MG63 (cell line): ENCODE measurements at places on chromosomes 7 and 10. TPM values are rescaled to one million over a fixed set of nuclear protein-coding genes. Genes with fewer than 3 reads are reported as not detected.

The TEX36 gene
- not detected in 2 replicates for total RNA-seq

The MACC1 gene
- total RNA-seq = not detected in 2 replicates

The ZNF467 gene
- not detected in 2 replicates for total RNA-seq

DNA sequence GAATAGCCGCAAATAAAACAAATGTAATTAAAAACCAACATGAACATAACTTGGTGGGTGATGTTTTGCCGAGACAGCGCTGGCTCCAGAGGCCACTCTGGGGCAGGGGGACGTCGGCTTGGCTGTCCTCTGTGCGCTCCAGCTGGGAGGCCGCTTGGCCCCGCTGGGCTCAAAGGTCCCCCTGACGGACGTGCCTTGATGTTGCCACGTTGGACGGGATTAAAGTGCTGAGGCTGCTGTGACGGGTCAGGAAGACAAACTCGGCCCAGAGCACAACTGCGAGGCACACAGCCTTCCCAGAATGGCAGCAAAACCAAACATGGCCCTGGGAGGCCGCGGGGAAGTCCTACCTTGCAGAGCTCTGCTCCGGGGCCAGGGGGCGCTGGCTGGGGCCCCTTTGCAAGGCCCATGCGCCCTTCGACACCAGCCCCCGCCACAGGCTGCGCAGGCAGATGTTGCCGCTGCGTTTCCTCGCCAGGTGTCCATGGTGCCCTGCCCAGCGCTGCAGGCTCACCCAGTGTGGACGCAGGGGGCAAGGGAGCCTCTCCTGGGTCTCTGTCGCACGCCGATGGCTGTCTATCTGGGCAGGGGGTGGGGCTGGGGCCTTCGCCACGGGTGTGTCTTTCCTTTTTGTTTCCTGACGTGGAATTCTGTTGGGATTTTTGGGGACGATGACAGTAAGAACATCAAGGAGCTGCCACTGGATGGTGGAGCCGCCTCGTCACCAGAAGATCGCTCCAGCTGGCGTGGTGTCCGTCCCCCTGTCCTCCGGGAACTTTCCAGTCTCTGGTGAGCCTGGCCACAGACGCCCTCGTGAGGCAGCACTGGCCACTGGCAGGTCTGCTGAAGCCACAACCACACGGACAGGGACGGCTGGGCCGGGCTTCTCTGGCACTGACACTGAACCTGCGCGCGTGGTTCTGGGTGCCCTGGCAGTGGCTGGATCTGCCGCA, 99.6 kb upstream of the DIP2C start:
- peak; percentile 41 for DNase-seq

- no peak for DNase-seq
Observed at GRCh38 chr10:14781763-14782162, 7.1 kb upstream of the FAM107B start.

GRCh38 chr7:142897691-142898090, 12.1 kb upstream of the TRPV6 start:
- no peak for DNase-seq

GRCh38 chr7:39338716-39339115, 227.5 kb upstream of the YAE1 start:
- no peak for DNase-seq
